Activated T-helper 17 cell treated with anti-CD3 and anti-CD28 coated beads, Interleukin-2, amount 50 U/mL, for 72 hours (primary cell): ENCODE measurements at places on chromosomes 3 and 15. TPM values are rescaled to one million over a fixed set of nuclear protein-coding genes. Genes with fewer than 3 reads are reported as not detected.

Gene TRMT10C
- total RNA-seq = 49.9 TPM

Gene ABHD17C
- total RNA-seq = 6.4 TPM

Gene ATP13A4
- 3.3 TPM for total RNA-seq

Gene CACNA2D2
- 5.0 TPM for total RNA-seq
